ENCODE measurements at places on chromosomes 13 and 19.

DNA sequence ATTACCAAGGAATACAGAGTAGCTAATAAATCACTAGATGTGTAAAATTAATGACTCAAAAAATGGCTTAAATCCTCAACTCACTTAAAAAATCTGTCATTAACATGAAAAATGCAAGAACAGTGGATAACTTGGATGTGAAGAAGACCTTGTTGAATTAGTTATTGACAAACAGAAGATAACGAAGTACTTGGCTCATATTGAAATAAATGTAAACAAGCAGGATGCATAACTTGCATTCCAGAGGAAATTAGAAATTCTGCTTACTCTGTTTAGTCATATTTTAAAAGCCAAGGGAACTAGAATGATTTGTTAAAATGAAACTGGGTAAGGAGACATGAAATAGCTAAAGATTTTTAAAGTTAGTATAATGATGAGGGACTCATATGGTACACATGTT is 1812.2 kb downstream of the PCDH9 start:
- no peak for DNase-seq

- DNase-seq: no peak
These were observed 178.8 kb downstream of the KATNAL1 start for GRCh38 chr13:30128591-30128990.

GRCh38 chr19:11237321-11237720 is 2.1 kb upstream of the ANGPTL8 start:
- DNase-seq: no peak

DNA sequence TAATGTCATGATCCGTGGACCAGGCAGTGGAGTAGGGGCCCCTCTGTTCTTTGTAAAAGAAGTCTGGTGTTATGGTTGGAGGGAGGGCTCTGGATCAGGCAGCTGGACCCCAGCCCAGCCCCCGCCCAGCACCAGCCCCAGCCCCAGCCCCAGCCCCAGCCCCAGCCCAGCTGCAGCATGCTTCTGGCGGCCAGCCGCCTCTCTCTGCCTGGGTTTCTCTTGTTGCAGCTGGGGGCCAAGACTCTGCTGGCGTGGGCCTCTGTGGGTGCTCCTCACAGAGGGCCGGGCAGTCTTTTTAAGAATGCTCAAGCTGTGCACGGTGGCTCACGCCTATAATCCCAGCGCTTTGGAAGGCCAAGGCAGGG is 17.9 kb downstream of the DOT1L start:
- no peak for DNase-seq

DNA sequence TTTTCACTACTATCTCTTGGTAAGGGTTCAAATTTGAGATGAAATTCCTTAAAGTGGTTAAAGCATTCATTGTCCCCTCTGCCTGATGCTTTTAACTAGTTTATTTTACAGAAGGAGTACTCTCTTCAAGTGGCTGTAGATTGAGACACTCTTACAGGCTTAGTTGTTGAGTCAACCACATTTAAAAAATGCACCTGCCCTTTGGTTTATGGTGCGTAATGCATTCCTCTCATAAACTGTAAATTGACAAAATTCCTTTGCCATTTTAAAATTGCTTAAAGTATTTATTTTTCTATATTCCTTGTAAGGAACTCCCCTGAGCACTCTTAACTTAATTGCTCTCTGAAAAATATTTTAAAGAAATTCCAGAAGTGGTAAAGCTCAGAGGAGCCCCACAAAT is 826 bp upstream of the GPC5 start:
- no peak for DNase-seq

DNA sequence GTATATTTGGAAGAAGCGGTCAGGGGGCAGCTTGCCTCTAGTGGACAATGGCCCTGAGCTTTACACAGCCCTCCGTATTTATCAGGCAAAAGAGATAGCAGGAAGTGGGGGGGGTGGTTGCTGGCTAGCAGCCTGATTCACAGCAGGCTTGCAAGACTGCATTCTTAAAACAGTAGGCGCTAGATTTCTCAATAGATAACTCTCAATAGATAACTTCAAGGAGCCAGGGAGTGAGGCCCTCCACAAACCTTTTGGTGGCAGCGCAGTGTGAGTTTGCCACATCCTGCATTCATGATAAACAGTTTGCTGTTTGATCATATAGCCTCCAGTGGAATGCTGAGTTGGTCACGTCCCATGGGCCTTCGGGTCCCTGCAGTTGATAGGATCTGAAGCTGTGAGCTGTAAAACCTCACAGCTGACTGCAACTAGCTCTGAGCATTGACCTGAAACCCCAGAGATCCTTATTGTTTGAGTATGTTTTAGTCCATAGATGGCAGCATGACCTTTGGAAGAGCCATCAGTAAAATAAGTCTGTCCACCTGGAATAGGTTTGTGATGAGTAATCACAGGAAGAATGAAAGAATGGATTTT is 12.2 kb downstream of the FPR3 start:
- no peak for DNase-seq

DNA sequence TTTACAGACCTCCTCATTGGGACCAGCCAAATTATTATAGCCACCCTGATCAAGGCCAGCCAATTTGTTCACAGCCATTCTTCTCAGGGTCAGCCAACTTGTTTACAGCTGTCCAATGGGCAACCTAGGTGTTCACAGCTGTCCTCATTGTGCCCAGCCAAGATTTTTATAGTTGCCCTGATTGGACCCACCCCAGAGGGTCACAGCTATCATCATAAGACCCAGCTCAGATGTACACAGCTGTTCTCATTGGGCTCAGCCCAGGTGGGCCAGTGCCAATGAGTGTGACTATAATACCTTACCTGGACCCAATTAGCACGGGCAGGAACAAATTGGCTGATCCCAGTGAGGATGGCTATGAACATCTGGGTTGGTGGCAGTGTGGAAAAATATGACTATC is 1151.8 kb downstream of the UQCRFS1 start:
- no peak for DNase-seq

DNA sequence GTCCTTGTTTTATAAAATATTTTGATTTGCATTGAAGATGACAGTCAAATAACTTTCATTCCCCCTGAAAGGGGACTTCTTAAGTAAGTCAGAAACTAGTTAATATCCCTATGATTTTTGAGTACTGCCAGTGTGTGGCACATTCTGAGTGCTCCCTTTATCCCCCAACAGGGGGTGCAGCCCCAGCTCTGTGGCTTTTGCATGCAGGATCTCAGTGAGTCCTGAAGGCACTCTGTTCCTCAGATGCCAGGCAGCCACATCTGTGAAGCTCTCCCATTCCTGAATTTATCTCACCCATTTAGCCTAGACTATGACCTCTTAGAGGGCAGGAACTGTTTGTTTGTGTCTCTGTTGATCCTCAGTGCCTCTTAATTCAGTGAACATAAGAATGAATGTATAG is 123.1 kb downstream of the CDK8 start:
- DNase-seq: no peak

- DNase-seq: no peak
These were observed 21.4 kb upstream of the PSG9 start for GRCh38 chr19:43290568-43291359.
